ENCODE measurements at places on chromosomes 2 and 18. TPM values are rescaled to one million over a fixed set of nuclear protein-coding genes. Genes with fewer than 3 reads are reported as not detected.

Gene G6PC2
- not detected for total RNA-seq

Gene NEU2
- total RNA-seq = not detected

Gene GCKR
- 3.4 TPM for total RNA-seq

Gene CIB4
- total RNA-seq = not detected

Gene MEIS1
- 9.1 TPM for total RNA-seq

Gene SIX2
- 11.9 TPM for total RNA-seq

Gene TCF23
- total RNA-seq = not detected

Gene SRD5A2
- total RNA-seq = not detected

Gene HNRNPA3
- total RNA-seq = 290 TPM

Gene COL4A4
- 6.0 TPM for total RNA-seq

Gene NBEAL1
- total RNA-seq = 19.5 TPM

Gene RAD51AP2
- total RNA-seq = not detected

Gene CTLA4
- not detected for total RNA-seq

Gene OTX1
- total RNA-seq = 7.0 TPM

Gene PPP3R1
- total RNA-seq = 58.8 TPM

Gene PCARE
- not detected for total RNA-seq

Gene TLK1
- total RNA-seq = 74.1 TPM

Gene ASB18
- total RNA-seq = not detected

Gene CD302
- total RNA-seq = 1.5 TPM

Gene KCTD1
- total RNA-seq = 20.7 TPM

Gene UGT1A1
- total RNA-seq = 64.8 TPM

Gene FSHR
- not detected for total RNA-seq

Gene HOXD12
- total RNA-seq = not detected

Gene PROC
- 5.8 TPM for total RNA-seq

Gene C2orf78
- not detected for total RNA-seq

Gene CCDC148
- total RNA-seq = 1.8 TPM

Gene CCDC102B
- total RNA-seq = 2.3 TPM

Gene MPP4
- total RNA-seq = not detected

Gene MBP
- total RNA-seq = 44.4 TPM

Gene RTP5
- not detected for total RNA-seq

Gene ANKRD30BL
- not detected for total RNA-seq

Gene ABCB6
- 41.4 TPM for total RNA-seq

Gene GPR45
- not detected for total RNA-seq

Gene ZNF512
- total RNA-seq = 40.6 TPM

Gene NT5DC4
- total RNA-seq = 6.1 TPM

Gene ESCO1
- 10.8 TPM for total RNA-seq

Gene GNLY
- not detected for total RNA-seq

Gene LRATD1
- 3.8 TPM for total RNA-seq

Gene FBXO48
- total RNA-seq = 1.2 TPM
